Type B pancreatic cell (in vitro differentiated cells): ENCODE measurements at places on chromosomes 1 and 21. TPM values are rescaled to one million over a fixed set of nuclear protein-coding genes. Genes with fewer than 3 reads are reported as not detected.

ILDR2 gene
- total RNA-seq = 0.24 and 48.7 TPM in 2 replicates

DNA sequence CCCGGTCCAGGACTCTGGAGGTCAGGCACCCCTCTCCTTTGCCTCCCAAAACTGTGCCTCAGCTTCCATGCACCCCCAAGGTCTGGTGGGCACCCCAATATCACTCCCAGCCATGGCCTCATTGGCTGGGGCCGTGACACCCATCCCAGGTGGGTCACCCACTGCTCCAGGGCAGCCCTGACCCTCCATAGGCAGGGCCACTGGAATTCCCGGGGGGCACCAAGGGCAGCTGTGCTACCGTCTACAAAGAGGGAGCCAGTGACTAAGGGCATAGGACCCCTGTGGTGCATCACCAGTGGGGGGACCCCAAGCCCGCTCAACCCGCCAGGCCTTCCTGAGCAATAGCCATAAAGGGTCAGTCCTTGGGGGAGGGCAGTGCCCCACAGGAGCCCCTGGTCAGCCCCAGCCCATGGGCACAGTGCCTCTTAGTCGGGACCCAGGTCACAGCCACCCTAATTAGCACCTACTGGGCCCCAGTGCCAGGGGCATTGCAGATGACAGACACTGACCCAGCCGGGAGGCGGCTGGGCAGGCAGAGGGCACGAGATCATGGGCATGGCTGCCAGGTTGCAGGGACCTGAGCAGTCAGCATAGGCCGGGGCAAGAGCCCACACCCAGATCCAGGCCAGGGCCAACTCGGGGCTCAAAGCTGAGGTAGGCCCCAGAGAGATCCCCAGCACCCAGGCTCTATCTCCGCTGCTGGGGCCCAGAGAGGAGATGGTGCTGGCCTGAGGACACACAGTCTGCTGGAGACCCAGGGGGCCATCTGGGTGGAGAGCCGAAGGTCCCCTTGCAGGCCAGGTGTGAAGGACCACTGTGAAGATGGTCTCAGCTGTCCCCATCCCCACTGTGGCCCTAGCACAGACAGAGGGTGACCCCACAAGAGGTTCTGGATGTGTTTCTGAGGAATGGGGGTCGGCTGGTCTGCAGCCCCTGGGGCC lies 19.0 kb upstream of the ARF1 start:
- DNase-seq = no peak
- H3K4me1 ChIP-seq = no peaks in the 10 kb centered on the region
- no peak overlapping the region for H3K4me3 ChIP-seq

- H3K4me3 ChIP-seq = peak overlapping the region; percentile 57
- no peaks in the 10 kb centered on the region for H3K36me3 ChIP-seq
- DNase-seq = no peak
- H3K4me1 ChIP-seq = peaks cover 45% of the 10 kb centered on the region
Measured at GRCh38 chr1:229031061-229031460, 239.8 kb upstream of the RAB4A start.

GRCh38 chr1:24111996-24112779 lies at the start of gene MYOM3:
Gene MYOM3, minus strand, starts transcription at chr1:24112135. Its CDS starts 3,499 bp downstream, at chr1:24108636.
- no peak within 1 kb of the TSS for H3K4me3 ChIP-seq
- no peak for DNase-seq
- H3K27me3 ChIP-seq = peaks cover 6% of the 10 kb centered on the region
- no peak within 1 kb of the TSS for H3K27ac ChIP-seq
- no peaks in the 10 kb centered on the region for H3K36me3 ChIP-seq
- peaks cover 23% of the 10 kb centered on the region for H3K4me1 ChIP-seq

DNA sequence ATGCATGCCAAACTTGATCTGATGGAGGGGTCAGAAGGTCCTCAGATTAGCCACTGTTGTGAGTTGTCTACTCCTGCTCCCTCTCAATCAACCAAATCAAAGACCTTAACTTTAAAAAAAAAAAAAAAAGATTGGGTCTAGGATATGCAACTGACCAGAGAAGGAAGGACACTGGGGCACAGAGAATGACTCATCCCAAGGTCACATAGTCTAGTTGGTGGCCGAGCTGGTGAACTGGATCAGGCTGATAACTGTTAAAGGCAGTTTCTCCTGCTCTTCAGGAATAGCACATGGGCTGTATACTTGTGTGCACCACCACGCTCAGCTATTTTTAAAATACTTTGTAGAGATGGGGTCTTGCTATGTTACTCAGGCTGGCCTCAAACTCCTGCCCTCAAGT lies 14.8 kb upstream of the S100A7 start:
- no peak for DNase-seq
- H3K36me3 ChIP-seq = peaks cover 15% of the 10 kb centered on the region
- H3K27ac ChIP-seq = no peak overlapping the region
- no peak overlapping the region for H3K4me3 ChIP-seq

GRCh38 chr1:172991674-172992400 lies 58.9 kb downstream of the TNFSF18 start:
- no peak for DNase-seq
- H3K27me3 ChIP-seq = no peaks in the 10 kb centered on the region
- no peaks in the 10 kb centered on the region for H3K36me3 ChIP-seq
- no peak overlapping the region for H3K27ac ChIP-seq

GRCh38 chr1:203671521-203672278 lies 45.1 kb downstream of the ATP2B4 start:
- no peaks in the 10 kb centered on the region for H3K27me3 ChIP-seq
- peaks cover 74% of the 10 kb centered on the region for H3K4me1 ChIP-seq
- peak overlapping the region; percentile 90 for H3K27ac ChIP-seq
- peaks cover 21% of the 10 kb centered on the region for H3K36me3 ChIP-seq
- H3K4me3 ChIP-seq = peak overlapping the region; percentile 79

GRCh38 chr21:28380241-28380640 lies 612.4 kb downstream of the LTN1 start:
- no peak overlapping the region for H3K27ac ChIP-seq
- no peaks in the 10 kb centered on the region for H3K4me1 ChIP-seq
- H3K4me3 ChIP-seq = no peak overlapping the region
- peaks cover 3% of the 10 kb centered on the region for H3K27me3 ChIP-seq
- no peak for DNase-seq
- H3K36me3 ChIP-seq = no peaks in the 10 kb centered on the region

GRCh38 chr1:89987159-89987819 lies 7.6 kb upstream of the ZNF326 start:
- no peak for DNase-seq
- no peaks in the 10 kb centered on the region for H3K36me3 ChIP-seq
- no peak overlapping the region for H3K27ac ChIP-seq
- no peak overlapping the region for H3K4me3 ChIP-seq
- peaks cover 3% of the 10 kb centered on the region for H3K27me3 ChIP-seq
- H3K4me1 ChIP-seq = peaks cover 19% of the 10 kb centered on the region

DNA sequence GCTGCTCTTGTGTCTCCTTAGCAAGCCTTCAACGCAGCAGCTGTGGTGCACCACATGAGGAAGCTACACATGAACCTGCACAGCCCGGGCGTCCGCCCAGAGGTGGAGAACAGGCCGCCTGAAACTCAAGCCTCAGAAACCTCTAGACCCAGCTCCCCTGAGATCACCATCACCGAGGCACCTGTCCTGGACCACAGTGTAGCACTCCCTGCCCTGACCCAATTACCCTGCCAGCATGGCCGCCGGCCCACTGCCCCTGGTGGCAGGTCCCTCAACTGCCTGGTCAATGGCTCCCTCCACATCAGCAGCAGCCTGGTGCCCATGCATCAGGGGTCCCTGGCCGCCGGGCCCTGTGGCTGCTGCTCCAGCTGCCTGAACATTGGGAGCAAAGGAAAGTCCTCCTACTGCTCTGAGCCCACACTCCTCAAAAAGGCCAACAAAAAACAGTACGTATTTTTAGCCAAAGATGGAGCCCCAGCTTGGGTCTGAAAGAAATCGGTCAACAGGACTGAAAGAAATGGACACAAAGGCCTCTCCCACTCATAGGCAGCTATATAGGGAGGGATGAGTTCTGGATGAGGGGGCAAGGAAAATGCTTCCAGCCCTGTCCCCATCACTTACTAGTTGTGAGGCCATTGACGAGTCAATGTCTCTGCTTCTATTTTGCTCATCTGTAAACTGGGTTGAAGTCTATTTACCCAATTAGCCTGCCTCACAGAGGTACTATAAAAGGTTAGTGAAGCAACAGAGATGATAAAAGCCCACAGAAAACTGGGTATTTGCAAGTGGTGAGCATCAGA lies 28.5 kb downstream of the CAMK1G start:
- no peak overlapping the region for H3K27ac ChIP-seq
- H3K4me3 ChIP-seq = no peak overlapping the region
- H3K4me1 ChIP-seq = no peaks in the 10 kb centered on the region
- peaks cover 10% of the 10 kb centered on the region for H3K36me3 ChIP-seq

FCGR3A gene
- 0.17 TPM in 1 of 2 replicates, not detected in the other for total RNA-seq

NKAIN1 gene
- 4.4 and 17.1 TPM in 2 replicates for total RNA-seq

DNA sequence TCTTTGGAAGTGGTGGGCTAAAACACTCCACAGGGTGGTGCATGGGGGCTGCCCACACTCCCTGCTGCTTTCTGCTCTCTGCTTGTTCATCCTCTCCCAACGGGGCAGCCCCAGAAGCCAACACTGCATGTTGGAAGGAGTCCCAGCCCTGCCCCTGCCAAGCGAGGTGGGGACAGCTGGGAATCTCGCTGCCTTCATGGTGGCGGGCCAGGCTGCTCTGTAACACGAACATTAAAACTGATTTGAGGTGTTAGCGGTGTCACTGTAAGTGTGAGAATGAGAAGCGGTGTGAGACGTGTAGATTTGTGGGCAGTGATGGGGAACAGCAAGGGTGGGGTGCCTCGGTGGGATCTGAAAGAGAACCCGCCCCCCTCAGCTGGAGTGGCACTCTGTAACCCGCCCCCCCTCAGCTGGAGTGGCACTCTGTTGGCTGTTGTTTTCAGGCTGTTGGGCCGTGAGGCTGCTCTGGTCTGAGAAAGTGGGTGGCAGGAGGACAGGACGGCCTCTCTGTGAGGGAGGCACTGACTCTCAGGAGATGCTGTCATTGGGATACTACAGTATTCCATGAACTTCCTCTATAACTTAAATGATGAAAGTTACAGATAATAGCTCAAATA lies 80.9 kb downstream of the PCBP3 start:
- no peaks in the 10 kb centered on the region for H3K27me3 ChIP-seq
- H3K4me3 ChIP-seq = no peak overlapping the region
- H3K4me1 ChIP-seq = no peaks in the 10 kb centered on the region
- H3K27ac ChIP-seq = no peak overlapping the region

DNA sequence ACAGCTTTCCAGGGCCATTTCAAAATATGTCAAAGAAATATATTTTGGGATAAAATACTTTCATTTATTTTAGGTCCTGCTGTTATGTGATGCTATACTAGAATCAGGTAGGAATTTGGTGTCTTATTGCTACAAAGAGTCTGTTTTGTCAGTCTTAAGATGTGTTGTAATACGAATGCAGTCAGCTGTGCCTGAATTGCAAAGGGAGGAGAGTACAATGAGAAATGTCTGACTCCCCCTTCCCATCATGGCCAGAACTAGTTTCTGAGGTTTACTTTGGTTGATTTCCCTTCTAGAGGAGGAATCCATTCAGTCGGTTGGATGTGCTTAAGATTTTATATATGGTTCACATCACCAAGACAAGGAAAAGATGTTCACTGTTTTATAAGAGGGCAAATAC lies 75.7 kb upstream of the TNFSF18 start:
- no peak overlapping the region for H3K27ac ChIP-seq
- DNase-seq = no peak
- H3K27me3 ChIP-seq = no peaks in the 10 kb centered on the region
- peaks cover 26% of the 10 kb centered on the region for H3K4me1 ChIP-seq

DNA sequence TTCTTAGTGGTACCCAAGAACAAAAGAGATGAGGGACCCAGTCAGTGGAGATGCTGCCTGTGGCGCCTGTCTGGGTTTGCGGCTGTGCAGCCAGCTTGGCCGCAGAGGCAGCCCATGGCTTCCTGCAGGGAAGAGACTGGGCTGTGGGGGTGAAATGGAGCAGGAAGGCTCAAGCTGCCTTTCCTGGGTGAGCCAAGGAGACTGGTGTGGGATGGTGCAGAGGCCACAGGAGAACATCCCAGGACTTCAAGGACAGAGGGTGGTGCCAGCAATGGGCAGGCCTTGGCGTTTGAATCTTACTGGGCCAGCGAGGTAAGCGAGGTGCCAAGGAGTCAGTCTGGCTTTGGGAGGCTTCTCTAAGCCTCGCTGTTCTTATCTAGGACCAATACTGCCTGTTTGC lies 26.4 kb downstream of the KCNA10 start:
- H3K36me3 ChIP-seq = no peaks in the 10 kb centered on the region
- no peak overlapping the region for H3K27ac ChIP-seq
- no peak overlapping the region for H3K4me3 ChIP-seq
- H3K4me1 ChIP-seq = peaks cover 6% of the 10 kb centered on the region
- H3K27me3 ChIP-seq = peaks cover 13% of the 10 kb centered on the region
- no peak for DNase-seq

NHLH1 gene
- total RNA-seq = 0.48 and 2.2 TPM in 2 replicates

GRCh38 chr21:35102488-35103371 lies 53.6 kb upstream of the RUNX1 start:
- H3K27ac ChIP-seq = no peak overlapping the region
- no peaks in the 10 kb centered on the region for H3K4me1 ChIP-seq
- no peak overlapping the region for H3K4me3 ChIP-seq
- DNase-seq = no peak

- H3K27me3 ChIP-seq = no peaks in the 10 kb centered on the region
- H3K4me3 ChIP-seq = no peak overlapping the region
Measured at GRCh38 chr1:198922638-198923430, 284.0 kb downstream of the PTPRC start.

NUDT4B gene
- total RNA-seq = 1.3 TPM in 1 of 2 replicates, not detected in the other

RSPH1 gene
- 2.1 and 5.2 TPM in 2 replicates for total RNA-seq

DNA sequence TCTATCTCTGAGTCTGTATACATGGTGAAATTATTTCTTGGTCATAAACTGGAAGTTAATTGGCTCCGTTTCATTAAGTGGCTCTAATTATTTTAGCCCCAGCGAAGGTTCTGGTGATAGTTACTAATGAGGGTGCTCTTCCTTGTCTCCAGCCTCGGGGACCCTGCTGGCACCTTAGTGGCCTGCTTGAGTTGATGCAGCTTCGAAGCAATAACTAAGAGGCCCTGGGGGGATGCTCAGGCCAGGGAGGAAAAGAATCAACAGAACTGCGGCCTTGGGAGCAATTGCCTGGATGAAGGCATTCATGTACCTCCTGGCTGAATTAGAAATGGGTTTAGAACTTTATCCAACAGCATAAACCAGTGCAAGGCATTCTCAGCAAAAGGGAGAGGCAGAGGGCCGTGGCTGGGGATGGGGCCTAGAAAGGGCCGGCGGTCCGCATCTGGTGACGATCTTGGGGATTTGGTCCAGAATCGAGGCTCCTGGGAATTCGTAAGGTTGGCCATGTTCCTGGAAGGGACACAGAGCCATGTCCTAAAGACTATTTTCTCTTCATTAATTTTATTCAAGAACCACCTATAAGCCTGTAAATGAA lies 100.0 kb upstream of the AJAP1 start:
- no peak for DNase-seq
- peaks cover 25% of the 10 kb centered on the region for H3K27me3 ChIP-seq
- H3K36me3 ChIP-seq = no peaks in the 10 kb centered on the region
- no peaks in the 10 kb centered on the region for H3K4me1 ChIP-seq
- no peak overlapping the region for H3K27ac ChIP-seq
- H3K4me3 ChIP-seq = no peak overlapping the region

- peaks cover 22% of the 10 kb centered on the region for H3K4me1 ChIP-seq
- H3K27ac ChIP-seq = no peak overlapping the region
- no peak overlapping the region for H3K4me3 ChIP-seq
- H3K36me3 ChIP-seq = no peaks in the 10 kb centered on the region
Measured at GRCh38 chr1:114026797-114027196, 47.5 kb downstream of the OLFML3 start.

CCDC27 gene
- not detected in 2 replicates for total RNA-seq

- H3K27ac ChIP-seq = no peak overlapping the region
- H3K36me3 ChIP-seq = no peaks in the 10 kb centered on the region
- H3K27me3 ChIP-seq = peaks cover 14% of the 10 kb centered on the region
- no peaks in the 10 kb centered on the region for H3K4me1 ChIP-seq
- H3K4me3 ChIP-seq = no peak overlapping the region
- DNase-seq = no peak
Measured at GRCh38 chr1:9630331-9631111, 21.0 kb upstream of the PIK3CD start.

- no peak for DNase-seq
- no peak overlapping the region for H3K4me3 ChIP-seq
- peaks cover 30% of the 10 kb centered on the region for H3K4me1 ChIP-seq
- no peak overlapping the region for H3K27ac ChIP-seq
Measured at GRCh38 chr1:55382806-55383305, 167.7 kb upstream of the USP24 start.
